LHCN-M2 (cell line): ENCODE measurements at places on chromosomes 2 and 18.

DNA sequence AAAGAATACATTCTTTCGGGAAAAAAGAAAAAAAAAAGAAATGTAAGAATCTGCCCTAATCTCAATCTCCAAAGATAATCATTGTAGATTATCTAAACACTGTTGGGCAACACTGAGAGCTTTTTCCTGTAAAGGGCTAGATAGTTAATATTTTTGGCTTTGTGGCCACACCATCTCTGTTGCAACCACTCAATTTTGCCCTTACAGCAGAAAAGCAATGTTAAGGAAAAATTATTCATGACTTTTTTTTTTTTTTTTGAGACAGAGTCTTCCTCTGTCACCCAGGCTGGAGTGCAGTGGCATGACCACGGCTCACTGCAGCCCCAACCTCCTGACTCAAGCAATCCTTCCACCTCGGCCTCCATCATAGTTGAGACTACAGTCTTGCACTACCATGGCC is 17.3 kb upstream of the FZD5 start:
- DNase-seq, result no peak

GRCh38 chr18:74836296-74837139 is 238.8 kb downstream of the ZNF407 start:
- peak; percentile 43 for DNase-seq

- DNase-seq, result no peak
Observed at GRCh38 chr2:221448844-221449390, 123.2 kb downstream of the EPHA4 start.

- no peak for DNase-seq
Observed at GRCh38 chr2:24955921-24956320, 15.8 kb downstream of the DNAJC27 start.

DNA sequence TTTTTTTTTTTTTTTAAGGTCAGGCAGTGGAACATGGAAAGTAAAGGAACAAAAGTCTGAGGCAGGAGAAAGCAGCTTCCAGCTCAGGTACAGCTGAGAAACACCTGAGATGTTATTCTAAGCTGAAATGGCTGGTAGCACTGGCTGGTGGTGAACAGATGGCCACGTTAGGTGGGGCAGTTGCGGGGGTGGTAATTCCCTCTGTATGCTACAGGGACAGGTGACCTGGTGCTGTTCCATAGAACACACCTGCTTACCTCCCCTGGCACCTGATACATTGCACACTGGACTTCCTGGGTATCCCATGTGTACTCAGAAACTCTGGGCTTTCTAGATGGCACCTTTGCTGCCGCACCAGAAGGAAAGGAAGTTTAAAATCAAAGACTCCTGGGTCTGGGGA is 333.3 kb downstream of the SLC8A1 start:
- DNase-seq, result no peak

DNA sequence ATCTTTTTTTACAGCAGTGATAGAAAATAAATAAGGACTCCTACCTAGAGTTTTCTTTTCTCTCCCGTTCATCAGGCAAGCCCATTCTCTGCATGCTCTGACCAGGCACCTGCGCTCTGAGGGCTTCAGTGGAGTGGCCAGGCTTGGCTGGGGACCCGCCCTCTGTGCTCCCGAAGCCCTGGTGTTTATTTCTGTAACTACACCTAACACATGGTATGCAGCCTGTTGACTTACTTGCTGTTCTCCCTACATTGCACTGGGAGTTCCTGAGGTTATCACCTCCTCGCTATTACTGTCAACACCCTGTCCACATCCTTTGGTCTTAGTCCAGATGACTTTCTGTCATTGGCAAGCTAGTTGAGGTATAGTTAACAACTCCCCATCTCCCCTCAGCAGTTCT is 317.7 kb downstream of the LPIN1 start:
- DNase-seq, result no peak

DNA sequence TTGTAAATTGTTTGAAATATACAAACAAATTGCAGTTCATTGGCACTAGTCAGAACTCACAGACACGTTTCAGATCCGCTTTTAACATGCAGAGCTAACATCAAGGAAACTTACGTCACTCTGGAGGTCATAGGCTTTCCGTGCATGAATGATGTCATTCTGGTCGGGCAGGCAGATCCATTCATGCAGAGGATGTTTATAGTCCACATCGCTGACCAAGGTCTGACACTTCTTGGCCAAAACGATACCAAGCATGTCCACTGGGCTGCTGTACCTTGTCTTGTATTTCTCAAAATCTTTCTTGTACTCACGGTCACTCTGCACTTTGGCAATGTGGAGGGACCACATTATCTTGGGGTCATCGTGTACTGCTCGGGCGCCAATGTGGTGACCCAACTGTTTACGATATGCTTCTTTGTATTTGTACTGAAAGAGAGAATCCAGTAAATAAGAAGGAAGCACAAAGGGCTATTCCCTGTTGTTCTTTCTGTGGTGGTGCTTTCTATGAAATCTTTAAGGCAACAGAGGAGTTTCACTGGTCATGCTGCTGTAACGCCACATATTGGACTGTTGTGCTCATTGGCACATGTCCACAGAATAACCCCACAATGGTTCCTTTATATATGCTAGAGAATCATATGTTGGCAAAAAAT is 114.8 kb downstream of the NEB start:
- DNase-seq, result no peak

DNA sequence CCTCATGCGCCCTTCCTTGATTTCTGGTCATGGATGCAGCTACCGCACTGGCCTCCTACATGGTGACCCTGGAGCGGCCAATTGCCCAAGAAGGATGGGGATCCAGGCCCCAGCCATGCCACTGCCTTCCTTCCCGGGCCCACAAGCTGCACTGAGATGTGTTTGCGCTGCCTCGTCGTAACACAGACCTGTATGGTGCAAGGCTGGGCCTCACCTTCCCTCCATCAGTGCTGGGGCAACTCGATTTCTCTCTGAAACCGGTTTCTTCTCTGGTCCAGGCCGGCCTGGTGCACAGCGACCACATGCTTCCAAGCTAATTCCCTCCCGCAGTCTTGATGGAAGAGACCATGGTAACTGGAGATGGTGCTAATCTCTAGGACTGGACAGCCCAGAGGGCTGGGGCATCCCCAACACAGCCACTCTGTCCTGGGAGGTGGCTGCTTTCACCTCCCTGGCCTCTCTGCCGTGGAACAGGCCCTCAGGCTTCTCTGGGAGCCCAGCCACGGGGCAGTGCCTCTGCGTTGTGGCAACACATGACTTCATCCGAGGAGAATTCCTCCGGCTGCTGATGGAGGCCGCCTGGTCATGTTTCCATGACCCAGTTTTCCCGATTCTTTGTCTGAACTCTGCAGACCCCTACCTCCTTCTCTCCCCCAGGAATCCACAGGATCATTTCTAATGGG is 184.2 kb downstream of the GLI2 start:
- peak; percentile 17 for DNase-seq

DNA sequence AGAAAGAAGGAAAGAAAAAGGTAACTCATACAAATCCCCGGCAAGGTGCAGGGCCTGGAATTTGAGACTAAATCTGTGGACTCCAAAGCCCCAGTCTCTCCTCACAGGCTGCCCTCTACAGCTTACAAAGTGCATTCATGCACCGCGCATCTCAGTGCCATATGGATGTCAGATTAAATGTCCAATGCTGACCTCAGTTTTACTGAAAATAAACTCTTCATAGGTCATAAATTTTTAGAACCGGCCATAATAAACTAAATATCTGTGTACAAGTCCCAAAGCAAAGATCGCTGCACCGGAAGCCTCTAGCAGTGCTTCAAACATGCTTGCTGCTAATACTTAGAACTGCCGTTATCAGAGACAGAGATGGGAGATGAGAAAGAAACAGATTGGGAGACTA is 17.7 kb downstream of the ST6GAL2 start:
- DNase-seq, result no peak

DNA sequence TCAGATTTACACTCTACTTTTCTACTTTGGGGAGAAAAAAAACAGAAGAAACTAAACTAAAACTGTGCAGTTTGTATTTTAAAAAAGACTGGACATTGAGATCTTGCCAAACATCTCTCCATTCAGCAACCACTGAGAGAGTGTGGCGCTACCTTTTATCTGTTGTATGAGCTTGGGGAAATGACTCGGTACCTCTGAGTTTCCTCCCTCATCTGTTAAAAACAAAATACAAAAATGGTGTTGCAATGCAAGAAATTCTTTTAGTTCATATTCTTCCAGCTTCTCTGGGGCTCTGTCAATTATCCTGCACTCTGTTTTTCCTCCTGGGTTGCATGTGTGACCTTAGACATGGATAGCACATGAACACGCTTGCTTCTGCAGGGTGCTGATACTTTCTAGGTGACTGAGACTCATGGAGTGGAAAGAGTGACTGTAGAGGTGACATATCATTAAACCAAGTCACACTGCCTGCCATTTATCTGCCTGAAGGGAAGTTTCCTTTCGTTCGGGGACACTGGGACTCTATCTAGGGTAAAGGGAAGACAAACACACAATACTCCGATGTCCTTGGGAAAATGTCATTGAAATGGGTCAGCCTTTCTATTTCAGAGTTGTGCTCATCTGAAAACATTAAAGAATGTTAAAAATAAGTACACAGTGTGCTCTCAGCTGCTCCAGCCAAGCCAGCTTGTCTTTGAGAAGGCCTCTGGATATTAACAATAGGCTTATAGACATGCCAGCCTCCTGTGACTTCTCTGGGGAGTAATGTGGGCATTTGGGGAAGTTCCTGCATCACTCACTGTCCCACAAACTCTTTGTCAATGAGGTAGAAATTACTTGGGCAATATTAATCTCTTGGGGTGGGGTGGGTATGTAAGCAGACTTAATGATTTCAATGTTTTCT is 91.4 kb downstream of the TRIB2 start:
- DNase-seq, result no peak

GRCh38 chr2:200736646-200737274 is 75.0 kb upstream of the BZW1 start:
- DNase-seq, result no peak

DNA sequence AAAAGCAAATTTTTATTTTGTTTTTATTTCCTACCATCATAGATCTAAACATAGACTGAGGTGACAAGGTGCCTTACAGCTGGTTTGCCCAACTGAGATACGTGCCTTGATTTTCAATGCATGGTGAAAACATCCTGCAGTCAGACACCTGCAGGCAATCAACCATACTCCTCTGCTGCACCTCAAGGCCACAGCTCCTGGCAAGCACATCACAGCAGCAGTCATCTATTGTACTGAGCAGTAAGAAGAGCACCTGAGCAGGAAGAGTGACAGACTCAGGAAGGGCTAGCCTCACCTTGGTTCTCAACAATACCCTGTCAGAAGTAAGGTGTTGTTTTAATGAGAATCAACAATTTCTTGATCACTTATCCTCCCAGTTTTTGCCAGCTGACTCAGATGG is 1206.8 kb upstream of the NRXN1 start:
- DNase-seq, result no peak

DNA sequence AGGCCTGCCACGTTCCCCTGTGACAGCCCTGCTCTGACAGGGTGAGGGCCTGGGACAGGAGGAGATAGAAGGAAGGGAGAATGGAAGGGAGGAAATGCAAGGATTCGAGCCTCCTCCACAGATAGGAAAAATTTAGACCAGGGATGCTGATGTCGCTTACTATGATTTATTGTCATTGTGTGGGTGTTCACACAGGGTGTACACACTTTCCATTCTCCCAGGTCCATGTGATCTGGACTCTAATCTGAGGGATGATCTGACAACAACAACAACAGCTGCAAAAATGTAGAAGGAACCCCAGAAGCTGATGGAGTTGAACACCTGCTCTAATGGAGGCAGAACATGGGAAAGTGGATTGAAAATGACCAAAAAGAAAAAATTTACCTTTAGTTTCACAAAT is 231.7 kb upstream of the TNP1 start:
- peak; percentile 74 for DNase-seq

- peak; percentile 98 for DNase-seq
Observed at GRCh38 chr2:55119711-55120487, 69.6 kb upstream of the RTN4 start.

- no peak for DNase-seq
Observed at GRCh38 chr2:16870491-16871076, 204.9 kb upstream of the CYRIA start.

- DNase-seq, result no peak
Observed at GRCh38 chr2:85095094-85095493, 38.1 kb upstream of the TCF7L1 start.

DNA sequence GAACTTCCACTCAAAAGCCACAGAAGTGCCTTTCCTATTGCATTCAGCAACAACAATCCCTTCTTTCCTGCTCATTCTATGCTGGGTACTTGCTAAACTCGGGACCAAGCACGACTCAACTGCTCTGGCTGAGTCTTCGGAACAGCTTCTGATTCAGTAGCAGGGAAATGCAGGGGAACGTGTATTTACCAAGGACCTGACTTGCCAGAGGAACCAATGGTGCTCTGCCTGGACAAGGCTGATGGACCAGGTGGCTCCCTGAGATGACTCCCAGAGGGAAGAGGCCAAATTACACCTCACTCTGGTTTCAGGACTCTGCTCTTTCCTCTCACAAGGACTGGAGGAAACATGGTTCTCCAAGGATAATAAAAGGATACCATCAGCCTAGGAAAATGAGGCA is 12.2 kb downstream of the CXCR2 start:
- DNase-seq, result no peak
